CD4-positive, CD25-positive, alpha-beta regulatory T cell (primary cell): ENCODE measurements at places on chromosomes 5 and 9. TPM values are rescaled to one million over a fixed set of nuclear protein-coding genes. Genes with fewer than 3 reads are reported as not detected.

The PKD2L2 gene
- not detected for total RNA-seq

DNA sequence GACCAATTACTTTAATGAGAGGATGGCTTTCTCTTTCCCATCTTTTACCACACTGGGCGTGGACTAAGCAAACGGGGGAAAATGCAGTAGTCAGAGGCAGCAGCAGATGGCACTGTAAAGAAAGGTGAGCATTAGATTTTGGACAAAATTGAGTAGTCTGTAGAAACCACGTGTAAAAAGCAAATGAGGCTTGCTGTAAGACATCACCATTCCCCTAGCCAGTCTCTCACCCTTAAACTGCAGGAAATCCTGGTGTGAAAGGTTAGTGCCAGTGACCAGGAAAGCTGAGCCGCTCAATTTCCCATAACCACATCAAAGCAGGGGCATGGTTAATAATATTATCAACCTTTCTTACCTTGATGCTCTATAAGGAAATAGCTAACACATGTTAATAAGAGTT, 31.8 kb downstream of the SPATA31C2 start:
- no peaks in the 10 kb centered on the region for H3K36me3 ChIP-seq
- no peaks in the 10 kb centered on the region for H3K4me1 ChIP-seq
- H3K27me3 ChIP-seq, result peaks cover 2% of the 10 kb centered on the region
- no peak overlapping the region for H3K4me3 ChIP-seq
- no peak overlapping the region for H3K27ac ChIP-seq

GRCh38 chr5:147956064-147956841, 49.9 kb upstream of the C5orf46 start:
- DNase-seq, result no peak
- H3K4me1 ChIP-seq, result no peaks in the 10 kb centered on the region
- H3K27me3 ChIP-seq, result no peaks in the 10 kb centered on the region

The C5orf58 gene
- not detected for total RNA-seq

DNA sequence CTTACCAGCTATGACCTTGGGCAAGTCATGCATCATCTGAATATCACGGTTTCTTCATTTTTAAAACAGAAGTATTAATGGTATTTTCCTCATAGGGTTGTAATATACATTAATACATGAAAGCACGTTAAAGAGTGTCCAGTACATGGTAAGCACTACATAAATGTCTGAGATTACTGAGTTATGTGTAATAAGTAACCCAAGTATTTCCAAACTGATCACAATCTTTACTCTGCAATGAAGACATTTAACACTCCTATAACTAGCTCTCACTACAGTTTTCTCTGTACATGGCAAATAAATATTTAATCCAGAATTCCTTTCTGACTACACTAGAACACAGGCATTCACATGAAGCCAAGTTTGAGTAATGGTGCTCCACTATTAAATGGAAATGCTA, 4.0 kb downstream of the GLDC start:
- peaks cover 35% of the 10 kb centered on the region for H3K27me3 ChIP-seq
- no peak overlapping the region for H3K4me3 ChIP-seq
- H3K27ac ChIP-seq, result no peak overlapping the region
- peaks cover 22% of the 10 kb centered on the region for H3K4me1 ChIP-seq

The ACOT12 gene
- not detected for total RNA-seq
